ENCODE measurements at places on chromosomes 13 and 19.

DNA sequence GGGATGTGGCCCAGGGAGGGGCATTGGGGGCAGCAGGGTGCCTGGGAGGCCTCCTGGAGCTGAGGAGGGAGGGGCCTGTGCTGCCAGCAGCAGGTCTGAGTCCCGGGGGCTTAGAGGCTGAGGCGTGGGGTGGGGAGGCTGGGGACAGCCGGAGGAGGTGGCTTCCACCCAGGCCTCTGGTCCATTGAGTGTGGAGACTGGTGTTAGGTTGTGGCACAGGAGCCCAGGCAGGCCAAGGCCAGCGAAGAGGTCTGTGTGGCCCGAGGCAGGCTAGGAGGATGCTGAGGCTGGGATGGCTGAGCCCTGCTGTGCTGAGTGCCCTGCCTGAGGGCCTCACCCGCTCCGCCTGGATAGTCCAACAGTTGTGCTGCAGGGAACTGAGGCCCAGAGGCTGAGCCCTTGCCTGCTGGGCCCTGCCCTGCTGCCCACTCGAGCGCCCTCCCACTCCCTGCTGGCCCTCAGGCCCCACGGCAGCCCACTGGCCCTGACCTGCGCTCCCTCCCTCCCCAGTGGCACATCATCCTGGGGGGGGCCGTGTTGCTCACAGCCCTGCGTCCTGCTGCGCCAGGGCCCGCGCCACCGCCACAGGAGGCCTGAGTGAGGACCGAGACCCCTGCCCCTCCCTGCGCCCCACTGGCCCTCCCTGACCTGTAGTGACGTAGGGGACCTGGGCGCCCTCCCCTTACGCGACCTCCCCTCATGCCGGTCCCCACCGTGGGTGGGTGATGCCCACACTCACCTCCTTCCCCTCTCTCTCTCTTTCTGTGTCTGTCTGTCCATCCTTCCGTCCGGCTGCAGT is 4.9 kb upstream of the GARIN5A start:
- DNase-seq: no peak

DNA sequence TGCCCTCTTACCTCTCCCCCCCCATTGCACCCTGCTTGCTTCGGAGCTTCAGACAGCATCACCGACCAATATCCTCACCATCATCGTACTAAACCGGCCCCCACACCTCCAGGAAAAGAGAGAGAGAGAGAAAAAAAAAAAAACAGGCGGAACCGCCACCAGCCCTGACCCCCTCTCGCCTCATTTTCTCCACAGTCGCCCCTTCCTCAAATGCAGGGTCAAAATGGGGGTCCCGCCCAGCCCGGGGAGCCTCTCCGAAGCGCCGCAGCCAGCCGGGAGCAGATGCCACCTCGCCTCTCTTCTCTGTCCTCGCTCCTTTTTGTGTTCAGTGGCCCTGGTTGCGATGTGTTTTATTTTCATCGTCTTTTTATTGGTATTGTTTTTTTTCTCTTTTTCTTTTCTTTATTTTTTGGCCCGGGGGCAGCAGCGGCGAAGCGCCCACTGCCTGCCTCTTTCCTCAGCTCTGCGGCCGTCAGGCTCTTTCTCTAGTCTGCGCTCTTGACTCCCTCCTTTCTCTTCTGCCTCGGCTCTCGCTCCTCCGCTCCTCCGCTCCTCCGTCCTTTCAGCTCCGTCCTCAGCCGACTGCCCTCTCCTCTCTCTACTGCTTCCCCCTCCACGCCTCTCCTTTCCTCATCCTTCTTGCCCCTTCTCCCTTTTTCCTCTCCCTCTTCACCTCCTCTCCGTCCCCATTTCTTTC is 41.4 kb downstream of the DEDD2 start:
- peak; percentile 63 for DNase-seq

DNA sequence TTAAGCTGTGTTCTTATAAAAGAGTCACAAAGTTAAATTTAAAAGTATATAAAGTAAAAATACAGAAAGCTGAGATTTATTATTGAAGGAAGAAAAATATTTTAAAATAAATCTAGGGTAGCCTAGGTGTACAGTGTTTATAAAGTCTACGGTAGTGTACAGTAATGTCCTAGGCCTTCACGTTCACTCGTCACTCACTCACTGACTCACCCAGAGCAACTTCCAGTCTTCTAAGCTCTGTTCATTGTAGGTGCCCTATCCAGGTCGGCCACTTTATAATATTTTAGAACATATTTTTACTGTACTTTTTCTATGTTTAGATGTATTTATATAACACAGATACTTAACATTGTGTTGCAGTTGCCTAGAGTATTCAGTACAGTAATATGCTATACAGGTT is 47.4 kb downstream of the NDFIP2 start:
- no peak for DNase-seq

- DNase-seq: no peak
These were observed 20.4 kb upstream of the NANOS3 start for GRCh38 chr19:13856497-13856896.
